ENCODE measurements at places on chromosomes 6 and 20.

DNA sequence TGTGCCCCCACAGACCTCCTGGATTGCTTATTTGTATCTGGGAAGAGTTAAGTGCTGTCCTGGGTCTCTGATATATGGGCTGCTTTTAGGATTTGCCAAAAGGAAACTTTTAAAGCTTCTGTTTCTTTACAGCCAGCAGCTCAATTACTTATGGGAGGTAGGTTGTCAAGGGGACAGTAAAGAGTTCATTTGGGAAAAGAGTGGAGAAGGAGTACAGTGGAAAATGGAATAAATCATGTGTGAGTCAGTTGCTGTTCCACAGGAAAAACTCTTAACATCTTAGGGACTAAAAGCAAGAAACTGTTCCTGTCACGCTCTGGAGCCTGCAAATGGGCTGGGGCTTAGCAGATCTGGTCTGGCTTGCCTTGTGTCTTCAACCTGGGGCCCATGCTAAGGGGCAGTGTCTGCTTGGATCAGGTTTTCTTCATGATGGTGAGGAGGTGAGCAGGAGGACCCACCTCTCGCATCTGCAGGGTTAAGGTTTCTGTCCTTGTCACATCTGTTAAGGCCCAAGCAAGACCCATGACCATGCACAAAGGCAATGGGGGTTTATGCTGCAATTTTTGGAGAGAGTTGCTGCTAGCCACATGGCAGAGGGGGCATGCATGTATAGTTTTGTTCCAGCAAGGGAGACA, 8.7 kb upstream of the CST1 start:
- DNase-seq, result no peak

GRCh38 chr20:433300-433975, 25.3 kb downstream of the RBCK1 start:
- DNase-seq, result no peak

DNA sequence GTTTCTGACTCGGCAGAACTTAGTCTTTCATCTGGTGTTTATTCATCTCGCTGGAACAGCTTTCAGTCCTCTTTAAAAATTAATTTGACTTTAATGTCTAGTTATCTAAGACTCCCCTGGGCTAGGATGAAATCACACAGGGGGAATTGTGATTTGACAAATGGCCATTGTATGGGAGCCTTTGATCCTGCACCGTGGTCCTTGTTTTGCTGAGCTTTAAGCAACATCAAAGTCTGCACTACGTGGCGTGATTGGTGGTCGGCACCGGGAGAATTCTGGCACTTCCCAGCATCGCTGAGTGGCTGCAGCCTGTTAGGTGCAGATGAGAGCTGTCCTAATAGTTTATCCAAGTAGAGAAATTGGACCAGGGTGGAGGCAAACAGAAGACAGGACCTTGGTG, 146.9 kb downstream of the TBC1D7 start:
- DNase-seq, result peak; percentile 33

DNA sequence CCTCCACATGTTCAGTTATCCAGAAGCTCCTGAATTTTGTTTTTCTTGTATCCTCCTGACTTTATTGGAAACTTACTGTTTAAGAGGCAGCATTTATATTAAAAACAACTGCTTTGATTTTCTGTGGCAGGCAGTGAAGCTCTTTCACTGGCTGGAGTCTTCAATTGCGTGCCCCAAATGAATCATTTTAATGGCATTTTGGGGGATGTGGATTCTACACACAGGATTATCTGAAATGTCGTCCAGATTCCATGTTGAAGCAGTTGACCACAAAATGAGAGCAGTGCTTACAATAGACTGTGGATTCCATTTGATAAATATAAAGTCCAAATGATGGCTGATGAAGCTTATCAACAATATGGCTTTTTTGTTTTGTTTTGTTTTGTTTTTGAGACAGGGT, 41.0 kb upstream of the HIVEP1 start:
- DNase-seq, result no peak

Measured in nephron progenitor cell (in vitro differentiated cells).